Activated T-helper 1 cell treated with anti-CD3 and anti-CD28 coated beads, Interleukin-2, amount 50 U/mL, for 16 hours (primary cell): ENCODE measurements at places on chromosomes 5 and 9.

DNA sequence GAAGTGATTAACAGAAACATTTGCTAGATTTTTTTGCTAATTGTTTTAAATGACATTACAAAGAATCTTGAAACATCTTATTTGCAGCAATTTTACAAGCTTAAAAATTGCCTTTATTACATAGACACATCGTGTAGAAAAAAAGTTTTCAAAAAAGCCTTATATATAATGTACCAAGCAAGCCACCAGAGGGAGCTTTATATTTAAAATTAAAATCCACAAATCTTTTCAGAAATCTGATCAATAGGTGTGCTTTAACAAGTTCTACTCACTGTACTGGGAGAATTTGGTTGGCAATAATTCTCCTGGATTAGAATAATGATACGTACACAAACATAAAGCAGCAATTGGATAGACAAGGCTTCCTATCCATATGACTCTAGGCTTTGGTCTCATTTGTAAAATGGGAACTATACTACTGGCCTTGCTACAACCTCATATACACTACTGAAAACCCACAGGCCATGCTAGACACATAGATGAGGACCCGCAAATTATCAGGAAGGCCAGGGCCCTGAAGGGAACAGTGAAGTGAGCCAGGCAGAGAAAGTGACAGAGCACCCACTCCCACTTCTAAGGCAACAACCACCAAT, 4.8 kb downstream of the PSMB7 start:
- DNase-seq, result no peak

- DNase-seq, result no peak
Observed at GRCh38 chr5:109326919-109327318, 82.9 kb downstream of the PJA2 start.

- no peak for DNase-seq
Observed at GRCh38 chr9:72899734-72900477, 52.9 kb downstream of the ALDH1A1 start.

- DNase-seq, result no peak
Observed at GRCh38 chr9:93812410-93812668, 142.8 kb downstream of the BARX1 start.

DNA sequence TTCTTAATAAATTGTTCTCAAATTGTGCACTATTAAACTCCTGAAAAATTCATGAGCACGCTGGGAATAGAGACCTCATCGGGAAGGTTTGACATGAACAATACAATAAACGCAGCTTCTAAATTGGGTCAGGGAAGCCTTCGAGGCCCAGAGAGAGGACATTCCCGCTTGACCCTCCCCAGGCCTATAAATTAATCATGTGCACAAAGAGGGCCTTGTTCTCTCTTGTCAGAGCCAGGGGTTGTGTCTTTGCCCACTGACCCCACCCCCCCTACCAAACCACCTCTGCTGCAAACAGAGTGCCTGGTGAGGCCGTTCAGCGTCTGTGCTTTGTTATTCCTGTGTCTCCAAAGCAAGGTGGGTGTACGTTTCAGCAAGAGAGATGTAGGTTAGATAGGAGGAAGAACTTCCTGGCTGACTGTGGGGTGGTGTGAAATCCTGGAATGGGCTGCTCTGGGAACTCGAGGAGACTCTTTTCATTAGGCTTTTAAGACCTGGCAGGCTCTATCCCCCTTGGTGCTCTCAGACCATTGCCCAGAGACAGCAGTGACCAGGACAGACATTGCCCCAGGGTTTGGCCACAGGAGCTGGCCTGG, 18.2 kb upstream of the DAB2IP start:
- no peak for DNase-seq
